Ammon's horn (tissue), 1 donor: ENCODE measurements at places on chromosomes 4 and X.

DNA sequence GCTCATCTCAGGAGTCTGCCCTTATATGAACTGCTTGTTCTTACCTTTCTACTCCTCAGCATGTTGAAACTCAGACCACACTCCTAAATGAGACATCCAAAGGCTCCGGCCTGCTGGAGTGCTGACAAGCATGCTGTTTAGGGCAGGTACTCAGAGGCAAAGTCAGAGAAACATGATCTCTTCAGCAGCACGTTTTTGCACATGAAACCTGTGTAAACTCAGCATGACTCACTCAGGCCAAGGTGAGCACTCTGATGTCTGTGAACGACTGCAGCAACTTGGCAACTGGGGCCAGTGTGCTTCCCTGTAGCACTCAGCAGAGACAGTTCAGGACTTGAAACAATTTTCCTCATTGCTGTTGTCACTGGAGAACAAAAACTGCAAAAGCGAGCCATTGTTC is 109.6 kb downstream of the PACRGL start:
- DNase-seq: no peak

GRCh38 chr4:18020145-18020670 is 1.3 kb downstream of the LCORL start:
- DNase-seq: peak; percentile 12

- no peak for DNase-seq
Observed at GRCh38 chr4:25938787-25939186, 24.8 kb downstream of the SMIM20 start.

DNA sequence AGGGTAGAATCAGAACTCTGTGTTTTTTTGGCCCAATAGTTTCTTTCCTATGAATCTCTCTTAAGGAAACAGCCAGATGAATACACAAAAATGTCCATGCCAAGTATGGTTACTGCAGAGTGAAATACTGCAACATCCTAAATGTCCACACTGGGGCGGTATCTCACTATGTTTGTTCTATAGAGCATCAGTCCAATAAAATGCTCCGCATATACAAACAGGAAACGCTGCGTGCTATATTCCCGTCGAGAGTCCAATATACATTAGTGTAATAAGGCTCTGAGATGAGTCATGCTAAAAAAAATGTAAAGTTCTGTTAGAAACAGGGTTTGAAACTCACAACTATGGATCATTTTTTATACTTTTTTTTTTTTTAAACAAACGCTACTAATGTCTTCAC is 72.9 kb upstream of the ENOX2 start:
- peak; percentile 55 for DNase-seq

- peak; percentile 77 for DNase-seq
Observed at GRCh38 chrX:71622576-71623450, 4.5 kb upstream of the CXCR3 start.

- DNase-seq: no peak
Observed at GRCh38 chrX:84216406-84216805, 28.4 kb upstream of the RPS6KA6 start.

GRCh38 chr4:19024047-19024446 is 1002.5 kb upstream of the LCORL start:
- DNase-seq: no peak

GRCh38 chrX:19571711-19572110 is 56.4 kb upstream of the MAP3K15 start:
- no peak for DNase-seq

- DNase-seq: no peak
Observed at GRCh38 chr4:139525414-139525813, 30.6 kb downstream of the SETD7 start.

DNA sequence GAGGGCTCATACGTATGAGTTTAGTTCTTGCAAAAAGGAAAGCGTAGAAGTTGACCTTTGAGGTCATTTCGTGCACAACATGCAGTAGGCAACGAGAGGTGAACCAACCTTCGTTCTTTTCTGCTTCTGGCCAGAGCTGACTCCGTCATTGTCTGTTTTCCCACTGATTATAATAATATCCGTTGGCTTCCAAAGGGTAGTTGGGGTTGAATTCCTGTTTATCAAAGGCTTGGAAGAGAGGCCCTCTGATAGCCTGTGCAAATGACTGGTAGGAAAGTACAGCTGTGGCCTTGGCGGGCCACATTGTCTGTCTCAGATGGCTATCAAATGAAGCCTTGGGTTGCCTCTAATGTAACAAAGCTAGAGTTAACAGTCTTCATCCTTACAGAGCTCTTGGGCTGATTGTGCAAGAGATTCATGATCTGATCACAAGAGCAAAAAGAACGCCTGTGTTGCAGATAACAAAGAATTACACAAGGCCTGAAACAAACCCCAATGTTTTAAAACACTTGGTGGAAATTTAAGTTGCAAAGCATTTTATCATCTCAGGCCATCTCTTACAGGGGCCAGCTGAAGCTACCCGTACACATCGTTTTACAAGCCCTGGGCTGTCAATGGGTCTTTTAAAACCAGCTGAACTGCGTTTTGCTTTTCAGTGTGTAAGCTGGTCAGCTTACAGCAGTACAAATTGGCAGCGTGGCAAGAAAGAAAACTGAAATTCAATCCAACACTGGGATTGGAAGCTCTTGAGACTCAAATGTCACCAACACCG is 46.1 kb upstream of the FAM9C start:
- DNase-seq: peak; percentile 9

GRCh38 chr4:130600706-130601105 is 1504.8 kb downstream of the C4orf33 start:
- DNase-seq: no peak

GRCh38 chr4:165384598-165384997 is 5.8 kb downstream of the CPE start:
- DNase-seq: no peak

GRCh38 chr4:170931321-170931720 is 841.6 kb upstream of the AADAT start:
- no peak for DNase-seq

GRCh38 chr4:26911254-26911653 is 50.6 kb downstream of the STIM2 start:
- no peak for DNase-seq

- no peak for DNase-seq
Observed at GRCh38 chr4:17066972-17067371, 168.5 kb upstream of the LDB2 start.

- DNase-seq: no peak
Observed at GRCh38 chr4:106585915-106586349, 217.4 kb upstream of the GIMD1 start.

DNA sequence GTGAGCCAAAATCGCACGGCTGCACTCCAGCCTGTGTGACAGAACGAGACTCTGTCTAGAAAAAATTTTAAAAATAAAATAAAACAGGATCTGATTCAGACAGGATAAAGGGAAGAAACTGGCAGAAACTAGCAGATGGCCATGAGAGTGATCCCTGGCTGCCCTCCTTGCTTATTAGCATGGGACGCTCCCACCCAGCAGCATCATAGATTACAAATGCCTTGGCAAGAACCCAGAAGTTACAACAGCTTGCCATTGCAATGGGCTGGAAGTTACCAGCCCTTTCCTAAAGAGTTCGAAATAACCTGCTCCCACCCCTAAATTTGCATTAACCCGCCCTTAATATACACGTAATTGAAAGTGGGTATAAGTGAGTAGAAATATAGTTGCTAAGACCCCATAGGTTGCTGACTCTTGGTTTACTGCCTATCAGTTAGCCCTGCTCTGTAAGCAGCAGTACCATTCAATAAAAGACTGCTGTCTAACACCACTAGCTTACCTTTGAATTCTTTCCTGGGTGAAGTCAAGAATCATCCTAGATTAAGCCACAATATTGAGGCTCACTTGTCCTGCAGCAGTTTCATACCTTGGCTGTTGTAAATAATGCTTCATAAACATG is 9.1 kb upstream of the XAGE2 start:
- DNase-seq: no peak

GRCh38 chr4:99669084-99669483 is 11.5 kb upstream of the C4orf54 start:
- DNase-seq: no peak
